ENCODE measurements at places on chromosomes 4 and X. TPM values are rescaled to one million over a fixed set of nuclear protein-coding genes. Genes with fewer than 3 reads are reported as not detected.

AFF1 gene
- total RNA-seq: 44.3 TPM

POU3F4 gene
- total RNA-seq: not detected

MAGEA4 gene
- not detected for total RNA-seq

MAGEA9B gene
- not detected for total RNA-seq

GRPR gene
- not detected for total RNA-seq

RBPJ gene
- 539 TPM for total RNA-seq

BCORL1 gene
- 9.2 TPM for total RNA-seq

RBM46 gene
- not detected for total RNA-seq

NEXMIF gene
- total RNA-seq: 0.47 TPM

All from activated CD4-positive, alpha-beta T cell treated with anti-CD3 and anti-CD28 coated beads, Interleukin-2, amount 10 ng/mL, durations not matched to agents 24 days and 14 days (primary cell).